Activated gamma-delta T cell (primary cell): ENCODE measurements at places on chromosomes 1 and 21.

- DNase-seq, result no peak
Measured at GRCh38 chr1:77538956-77539518, 143.4 kb downstream of the ZZZ3 start.

- DNase-seq, result no peak
Measured at GRCh38 chr1:44354268-44354839, 703 bp downstream of the ERI3 start.

GRCh38 chr21:32096411-32096810, 182.4 kb downstream of the MIS18A start:
- DNase-seq, result no peak

DNA sequence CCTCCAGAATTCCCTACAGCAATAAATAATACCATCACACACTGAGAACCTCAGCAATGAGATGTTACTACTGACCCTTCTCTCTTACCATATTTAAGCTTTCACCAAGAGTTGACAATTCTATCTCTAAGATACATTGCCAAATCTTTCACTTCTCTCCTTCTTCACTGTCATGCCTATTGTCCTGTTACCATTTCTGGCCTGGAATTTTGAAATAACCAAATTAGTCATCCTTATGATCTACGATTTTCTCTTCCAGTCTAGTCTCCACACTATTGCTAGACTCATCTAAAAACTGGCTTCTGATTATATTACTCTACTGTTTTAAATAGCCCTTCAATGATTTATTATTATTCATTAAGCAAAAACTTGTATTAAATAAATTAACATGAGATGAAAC, 656.1 kb upstream of the ADGRL4 start:
- DNase-seq, result no peak
